ENCODE measurements at places on chromosomes 3 and 15.

GRCh38 chr15:87439090-87439489, 817.4 kb downstream of the NTRK3 start:
- no peak for DNase-seq

DNA sequence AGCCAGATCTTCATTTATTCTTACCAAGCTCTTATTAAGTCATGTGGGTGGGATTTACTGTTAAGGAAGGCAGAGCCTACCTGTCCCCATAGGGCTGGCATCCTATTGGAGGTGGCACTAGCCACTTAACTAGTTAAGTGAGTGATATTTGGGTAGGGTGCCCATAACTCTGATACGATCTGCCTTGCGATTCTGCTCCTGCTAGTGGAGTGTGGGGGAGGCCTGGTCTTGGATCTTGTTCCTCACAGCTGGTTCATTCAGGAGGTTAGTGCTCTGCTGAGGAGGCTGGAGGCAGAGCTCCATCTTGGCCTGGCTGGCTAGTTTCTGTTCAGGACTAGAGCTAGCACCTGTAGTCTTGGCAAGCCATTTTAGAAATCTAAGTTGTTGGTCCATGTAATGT, 9.3 kb downstream of the BAHD1 start:
- no peak for DNase-seq

- DNase-seq: no peak
Measured at GRCh38 chr3:127967316-127967715, 52.3 kb downstream of the KBTBD12 start.

DNA sequence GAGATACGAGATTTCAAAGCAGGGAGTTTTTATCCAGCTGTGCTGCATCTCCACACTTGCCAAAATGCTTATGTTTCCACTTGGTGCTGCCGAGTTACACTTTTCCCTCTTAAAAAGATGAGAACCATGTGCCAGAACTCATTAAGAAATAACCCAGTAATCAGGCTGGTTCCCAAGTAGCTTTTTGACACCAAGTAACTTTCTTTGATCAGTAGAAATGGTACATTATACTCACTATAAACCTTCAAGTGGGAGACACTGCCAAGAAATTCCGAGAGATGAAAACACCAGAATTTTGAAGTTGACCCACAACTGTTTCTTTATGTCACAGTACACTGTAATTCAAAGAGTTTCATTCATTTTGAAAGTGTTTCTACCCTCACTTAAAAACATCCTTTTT, 164.6 kb upstream of the CCDC54 start:
- no peak for DNase-seq

- DNase-seq: no peak
Measured at GRCh38 chr3:69997631-69998307, 1.8 kb upstream of the SAMMSON start.

GRCh38 chr3:25945366-25945765, 155.5 kb downstream of the OXSM start:
- DNase-seq: no peak

GRCh38 chr15:37814847-37815515, 119.5 kb upstream of the TMCO5A start:
- DNase-seq: no peak

GRCh38 chr15:59115047-59115446, 10.1 kb downstream of the CCNB2 start:
- no peak for DNase-seq

GRCh38 chr15:89299896-89300295, 34.7 kb downstream of the POLG start:
- DNase-seq: no peak

DNA sequence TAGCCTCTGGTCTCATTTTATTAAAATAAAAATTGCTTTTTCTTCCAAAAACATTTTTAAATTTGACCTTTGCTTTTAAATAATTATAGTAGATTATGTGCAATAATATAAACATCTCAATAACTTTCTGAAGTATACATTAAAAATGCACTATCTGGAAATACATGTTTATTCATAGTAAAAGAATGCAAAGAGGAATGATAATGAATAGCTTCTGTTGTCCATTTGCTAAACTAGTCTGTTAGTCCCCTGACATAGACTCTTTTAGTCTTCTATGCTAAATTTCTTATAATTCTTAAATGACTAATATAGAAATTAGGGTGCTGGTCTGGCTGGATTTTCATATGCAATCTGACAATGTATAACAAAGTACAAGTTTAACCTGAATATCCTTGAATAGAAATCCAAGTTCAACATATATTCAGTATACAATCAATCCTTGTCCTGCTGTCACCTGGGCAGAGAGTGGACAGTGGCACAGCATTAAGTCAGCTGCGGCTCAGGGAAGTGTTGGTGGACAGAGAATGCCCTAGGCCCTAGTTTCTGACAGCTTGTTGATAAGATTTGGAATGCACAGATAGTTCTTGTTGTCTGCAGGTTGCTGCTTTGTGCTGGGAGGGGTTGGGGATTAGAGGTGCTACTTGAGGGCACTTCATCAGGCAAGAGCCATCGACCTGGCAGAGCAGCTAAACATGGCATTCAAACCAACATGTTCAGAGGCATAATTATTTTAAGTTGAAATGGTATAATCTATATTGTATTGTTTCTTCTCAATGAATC, 161.7 kb downstream of the MBNL1 start:
- DNase-seq: no peak

GRCh38 chr3:13317596-13318320, 102.4 kb downstream of the NUP210 start:
- DNase-seq: no peak

DNA sequence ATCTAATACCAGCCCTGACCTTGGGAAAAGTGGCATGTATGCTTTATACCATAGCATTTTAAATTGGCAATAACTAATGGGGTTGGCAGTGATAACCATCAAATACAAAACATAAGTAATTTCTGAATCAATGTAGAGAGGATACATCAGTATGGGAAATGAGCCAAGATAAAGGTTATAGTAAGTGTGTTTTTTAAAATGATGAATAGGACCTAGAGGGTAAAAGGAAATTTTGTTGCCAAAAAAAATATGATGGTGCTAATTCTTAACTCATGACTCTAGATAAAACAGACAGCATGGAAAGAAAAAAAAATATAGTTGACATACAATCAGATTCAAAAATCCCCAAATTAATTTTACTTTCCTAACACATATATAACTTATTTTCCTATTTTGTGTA, 75.4 kb upstream of the ROBO1 start:
- no peak for DNase-seq

- peak; percentile 50 for DNase-seq
Measured at GRCh38 chr3:14511623-14512280, 28.4 kb downstream of the GRIP2 start.

GRCh38 chr3:140455521-140456214, 222.2 kb upstream of the TRIM42 start:
- no peak for DNase-seq

Data from tibial artery (tissue), 4 donors.